ENCODE measurements at places on chromosomes 4 and X.
A peak's percentile ranks its signal among the peaks of the same experiment; 100 is the strongest.

DNA sequence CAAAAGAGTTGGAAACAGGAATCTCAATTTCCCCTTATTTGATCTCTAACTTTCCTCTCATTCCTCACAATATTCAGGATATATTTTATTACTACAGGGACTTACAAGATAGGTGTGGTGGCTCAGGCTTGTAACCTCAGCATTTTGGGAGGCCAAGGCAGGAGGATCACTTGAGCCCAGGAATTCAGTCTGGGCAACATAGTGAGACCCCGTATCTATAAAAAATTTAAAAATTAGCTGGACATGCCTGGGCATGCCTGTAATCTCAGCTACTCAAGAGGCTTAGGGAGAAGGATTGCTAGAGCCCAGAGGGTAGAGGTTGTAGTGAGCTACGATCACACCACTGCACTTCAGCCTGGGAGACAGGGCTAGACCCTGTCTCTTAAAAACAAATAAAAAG, 200.4 kb downstream of the CAMK2D start:
- DNase-seq: no peak

DNA sequence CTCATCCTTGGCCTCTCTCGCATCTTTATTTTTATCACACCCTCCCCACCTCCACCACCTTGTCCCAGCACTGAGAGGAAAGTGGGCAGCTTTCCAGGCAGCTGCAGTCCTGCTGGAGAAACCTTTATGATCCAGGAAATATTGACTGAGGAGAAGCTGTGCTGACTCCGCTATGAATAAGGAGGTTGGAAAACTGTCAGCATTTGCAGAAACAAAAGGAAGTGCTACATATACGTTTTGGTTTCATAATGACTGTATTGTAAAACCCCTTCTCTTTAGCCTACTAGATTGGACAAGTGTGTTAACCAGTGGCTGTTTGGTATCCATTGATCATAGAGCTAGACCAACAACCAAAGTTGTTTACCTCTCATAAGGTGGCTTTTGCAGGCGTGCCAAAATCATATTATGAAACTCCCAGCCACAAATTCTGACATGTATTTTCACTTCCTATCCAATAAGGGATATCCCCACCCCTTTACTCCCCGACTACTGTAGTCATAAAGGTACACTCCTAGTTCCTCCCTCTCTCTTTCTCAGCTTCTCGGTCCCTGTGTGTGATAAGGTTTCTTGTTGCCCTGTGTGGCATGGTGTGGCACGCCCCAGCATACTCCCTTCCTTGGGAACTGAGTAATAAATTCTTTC, 88.4 kb downstream of the GPR143 start:
- no peak for DNase-seq

DNA sequence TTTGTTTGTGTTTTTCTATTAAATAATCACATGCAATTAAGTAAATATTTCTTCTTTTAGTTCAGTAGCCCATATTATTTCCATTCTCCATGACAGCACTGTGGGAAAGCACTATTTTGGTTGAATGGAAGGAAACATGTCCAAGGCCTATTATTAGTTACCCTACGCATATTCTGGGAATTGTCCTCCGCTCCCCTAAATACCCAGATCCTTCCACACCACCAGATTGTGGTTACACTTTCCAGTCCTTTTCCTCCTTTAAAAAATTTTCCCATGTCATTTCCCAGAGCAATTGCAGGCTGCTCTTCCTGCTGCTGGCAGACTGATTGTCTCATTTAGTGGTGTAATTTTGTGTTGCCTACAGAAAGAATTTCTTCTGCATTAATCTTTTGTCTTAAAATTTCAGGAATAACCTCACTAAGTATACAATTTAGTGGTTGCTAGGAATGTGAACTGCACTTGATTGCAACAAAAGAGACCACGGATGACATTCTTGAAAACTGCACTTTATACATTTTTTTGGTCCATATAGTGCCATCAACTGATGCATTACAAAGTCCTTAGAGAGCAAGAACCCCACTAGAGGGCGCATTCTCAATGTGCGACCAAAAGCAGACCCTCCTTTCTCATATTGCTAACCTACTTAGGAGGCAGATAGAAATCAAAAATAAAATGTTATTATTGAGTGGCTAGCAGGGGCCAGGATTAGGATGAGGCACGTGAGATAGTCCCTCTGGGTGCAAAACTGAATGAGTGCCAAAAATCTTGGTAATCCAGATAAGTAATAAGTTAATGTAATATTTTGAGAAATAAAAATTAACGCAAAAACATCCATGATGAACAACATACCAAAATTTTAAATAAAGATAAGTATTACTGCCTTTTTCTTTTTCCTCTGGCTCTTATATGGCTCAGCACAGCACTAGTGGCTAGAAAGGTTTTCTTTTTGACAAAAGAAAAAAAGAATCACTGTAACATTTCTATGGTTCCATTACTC, 98.8 kb upstream of the IQCM start:
- no peak for DNase-seq

GRCh38 chr4:89733946-89734345, 103.0 kb downstream of the SNCA start:
- DNase-seq: no peak

DNA sequence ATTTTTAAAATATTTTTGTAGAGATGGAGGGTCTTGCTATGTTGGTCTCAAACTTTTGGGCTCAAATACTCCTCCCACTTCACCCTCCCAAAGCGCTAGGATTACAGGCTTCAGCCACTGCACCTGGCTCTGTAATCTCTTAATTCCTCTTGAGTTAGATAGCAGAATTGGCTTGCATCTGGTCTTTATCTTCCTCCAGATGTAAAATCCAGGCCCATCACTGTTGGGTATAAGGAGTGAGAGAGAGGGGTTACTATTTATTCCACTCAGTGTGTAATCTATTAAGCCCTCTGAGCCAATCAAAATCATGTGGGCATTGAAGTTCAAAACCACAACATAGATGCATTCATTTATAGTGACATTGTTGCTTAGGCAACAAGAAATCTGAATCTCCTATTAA, 33.9 kb downstream of the ANK2 start:
- no peak for DNase-seq

- DNase-seq: no peak
Measured at GRCh38 chr4:10506077-10506476, 48.9 kb upstream of the ZNF518B start.

DNA sequence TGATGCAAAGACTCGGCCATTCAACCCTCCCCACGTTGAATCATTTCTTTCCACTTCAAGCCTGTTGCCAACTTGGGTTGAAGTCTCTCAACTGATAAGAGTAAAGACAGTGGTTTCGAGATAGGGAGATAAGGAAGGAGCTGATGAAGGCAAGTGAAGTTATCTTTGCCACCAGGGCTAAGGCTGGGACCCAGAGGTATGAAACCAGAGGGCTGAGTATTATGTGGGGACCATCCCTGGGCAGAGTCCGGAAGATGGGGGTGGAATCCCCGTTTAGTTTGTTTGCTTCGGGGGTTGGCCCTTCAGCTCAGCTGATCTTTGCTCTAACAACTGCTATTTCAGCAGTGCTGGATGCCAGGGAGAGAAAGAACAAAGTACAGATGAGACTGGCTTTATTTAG, 2.3 kb upstream of the XPNPEP2 start:
- no peak for DNase-seq

DNA sequence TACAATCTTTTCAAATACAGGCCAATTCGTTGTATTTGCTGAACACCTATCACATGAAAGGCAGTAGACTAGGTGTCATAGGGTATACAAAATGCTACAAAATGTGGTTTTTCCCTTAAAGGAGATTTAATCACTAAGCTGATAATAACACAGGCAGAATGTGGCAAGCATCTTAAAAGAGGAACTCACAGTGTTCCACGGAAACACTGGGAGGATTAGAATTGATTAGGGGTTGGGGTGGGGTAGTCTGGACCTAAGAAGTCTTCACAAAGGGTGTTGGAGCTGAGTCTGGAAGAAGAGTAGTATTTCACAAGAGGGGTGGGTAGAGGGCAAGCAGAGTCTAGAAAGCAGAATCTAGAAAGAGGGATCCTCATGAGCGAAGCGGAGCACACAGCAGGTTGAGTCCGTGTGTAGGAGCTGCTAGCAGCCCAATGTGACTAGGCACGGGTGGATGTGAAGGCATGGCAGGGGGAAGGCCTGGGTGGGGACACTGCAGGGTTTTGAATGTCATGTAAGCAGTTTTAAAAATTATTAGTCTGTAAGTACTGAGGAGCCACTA, 123.6 kb downstream of the MGST2 start:
- DNase-seq: no peak

DNA sequence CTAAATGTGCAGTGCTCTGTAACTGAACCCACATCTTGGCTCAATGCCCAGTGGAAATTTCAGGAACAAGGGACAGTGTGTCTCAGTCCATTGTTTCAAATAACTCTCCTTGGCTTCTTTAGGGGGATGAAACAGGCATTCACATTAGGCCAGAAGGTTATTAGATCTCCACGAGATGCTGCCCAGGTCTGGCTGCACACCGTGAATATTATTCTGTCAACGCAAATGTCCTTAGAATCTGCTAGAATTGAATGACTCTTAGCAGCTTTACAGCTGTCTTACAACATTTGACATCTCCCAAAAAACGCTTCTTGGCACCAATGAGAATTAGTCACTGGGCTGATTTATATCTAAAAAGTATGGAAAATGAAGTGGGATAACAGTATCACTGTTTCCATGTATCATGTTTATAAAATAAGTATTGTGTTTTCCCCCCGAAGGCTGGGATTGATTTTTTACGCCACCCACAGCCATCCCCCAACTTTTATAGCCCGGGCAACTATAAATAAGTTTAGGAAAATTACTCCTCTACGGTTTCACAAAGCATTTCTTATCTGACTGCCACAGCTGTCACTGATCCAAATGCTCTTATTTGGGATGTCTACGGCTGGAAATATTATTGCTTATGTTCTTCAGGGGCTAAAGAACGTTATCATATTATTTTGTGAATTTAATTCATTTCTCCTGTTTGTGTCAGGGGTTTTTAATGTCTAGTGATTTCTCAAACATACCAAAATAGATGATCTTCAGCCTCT, 559.7 kb upstream of the FAT1 start:
- DNase-seq: no peak

DNA sequence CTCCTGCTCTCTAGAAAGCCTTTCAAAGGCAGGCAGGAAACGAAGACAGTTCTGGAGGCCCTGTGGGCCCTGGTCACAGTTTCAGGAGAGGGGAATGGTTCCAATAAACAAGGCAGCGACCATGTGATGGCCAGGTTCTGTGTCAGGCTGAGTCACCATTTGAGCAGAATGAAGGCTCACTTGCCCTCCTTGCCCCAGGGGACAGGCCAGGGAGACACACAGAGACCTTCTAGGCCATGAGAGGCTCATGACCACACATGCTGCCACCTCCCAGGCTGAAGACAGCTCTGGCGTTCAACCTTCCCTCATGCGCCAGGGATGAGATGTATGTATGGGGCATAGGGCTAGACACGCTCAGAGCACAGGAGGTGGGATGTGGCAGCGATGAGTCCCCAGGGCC, 22.9 kb upstream of the TRIM2 start:
- no peak for DNase-seq

GRCh38 chr4:145044341-145044740, 53.7 kb downstream of the ANAPC10 start:
- DNase-seq: no peak

DNA sequence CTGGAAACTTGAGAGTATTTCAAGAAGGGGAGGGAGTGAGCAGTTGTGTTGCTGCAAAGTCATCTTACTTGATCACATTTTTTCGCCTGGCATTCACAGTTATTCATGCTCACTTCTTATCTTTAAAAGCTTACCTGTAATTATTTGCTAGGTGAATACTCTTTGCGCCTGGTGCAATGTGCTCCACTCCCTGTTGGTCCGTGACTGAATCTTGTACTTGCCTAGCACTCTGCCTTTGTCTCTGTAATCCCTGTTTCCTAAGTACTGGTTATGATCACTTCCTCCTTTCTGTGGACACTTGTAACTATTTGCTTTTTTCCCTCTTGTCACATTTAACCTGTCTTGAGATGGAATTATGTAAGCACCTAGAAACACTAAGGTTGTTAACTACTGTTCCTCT, 5.8 kb downstream of the BMP2K start:
- DNase-seq: no peak

GRCh38 chrX:56751071-56751470, 22.0 kb downstream of the NBDY start:
- no peak for DNase-seq

DNA sequence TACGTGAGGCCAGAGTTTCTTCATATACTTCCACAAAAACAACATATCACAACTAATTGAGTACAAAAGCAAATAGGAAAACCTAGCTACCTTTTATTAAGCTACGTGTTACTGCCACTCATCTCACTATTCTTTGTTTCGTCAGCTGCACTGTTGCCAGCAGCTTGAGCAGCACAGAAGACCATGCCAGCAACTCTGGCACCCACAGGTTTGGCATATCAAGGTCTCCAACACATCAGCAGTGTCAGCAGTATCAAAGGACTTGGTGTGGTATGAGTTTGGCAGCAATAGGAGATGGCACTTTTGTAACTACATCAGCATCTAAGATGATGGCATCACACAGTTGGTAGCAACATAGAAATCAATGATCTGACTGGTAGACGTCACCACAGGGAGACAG, 30.7 kb downstream of the CDKL2 start:
- DNase-seq: no peak

DNA sequence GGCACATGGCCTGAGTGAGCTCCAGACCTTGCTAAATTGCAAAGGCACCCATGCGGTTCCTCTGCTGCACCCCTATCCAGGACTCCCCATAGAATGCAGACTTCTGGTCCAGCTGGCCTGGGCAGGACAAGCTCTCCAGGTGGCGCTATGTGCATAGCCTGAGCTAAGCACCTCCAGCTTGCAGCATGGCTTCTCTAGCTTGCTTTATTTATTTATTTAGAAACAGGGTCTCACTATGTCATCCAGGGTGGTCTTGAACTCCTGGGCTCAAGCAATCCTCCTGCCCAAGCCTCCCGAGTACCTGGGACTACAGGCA, 5.5 kb upstream of the WFS1 start:
- DNase-seq: no peak

- DNase-seq: no peak
Measured at GRCh38 chr4:121978172-121978516, 26.3 kb upstream of the TRPC3 start.

- DNase-seq: no peak
Measured at GRCh38 chr4:60652933-60653332, 547.2 kb upstream of the ADGRL3 start.

DNA sequence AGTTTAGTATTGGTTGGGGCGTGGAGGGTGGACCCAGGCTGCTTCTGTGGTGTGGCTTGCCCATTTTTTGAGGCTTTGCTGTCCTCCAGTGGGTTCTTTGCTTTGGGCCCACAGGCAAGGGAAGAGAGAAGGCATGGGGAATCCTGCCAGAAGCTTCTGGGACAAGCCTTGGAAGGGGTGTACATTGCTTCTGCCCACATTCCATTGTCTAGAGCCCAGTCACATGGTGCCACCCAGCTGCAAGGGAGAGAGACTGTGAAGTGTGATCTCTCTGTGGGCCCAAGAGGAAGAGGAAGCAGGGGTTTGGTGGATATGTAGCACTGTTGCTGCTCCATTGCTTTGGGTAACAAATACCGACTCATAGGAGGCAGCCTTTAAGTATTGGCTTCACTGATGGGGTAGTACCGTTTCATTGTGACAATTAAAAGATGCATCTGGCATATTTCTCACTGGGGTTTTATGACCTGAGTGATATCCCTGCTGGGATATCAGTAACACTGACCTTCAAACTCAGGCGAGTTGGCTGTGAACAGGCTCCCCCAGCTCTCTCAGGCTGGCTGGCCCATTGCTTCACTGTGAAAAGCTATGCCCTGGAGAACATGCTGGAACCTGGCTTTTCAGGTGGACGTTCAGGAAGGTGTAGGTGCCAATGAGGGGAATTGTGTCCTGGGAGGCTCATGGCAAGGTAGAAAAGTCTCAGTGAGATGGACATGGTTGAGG, 85.9 kb downstream of the CLDN34 start:
- no peak for DNase-seq

GRCh38 chrX:107716816-107717700, 58.5 kb downstream of the TSC22D3 start:
- peak; percentile 45 for DNase-seq

GRCh38 chrX:9500584-9500983, 35.7 kb downstream of the TBL1X start:
- DNase-seq: no peak
